ENCODE measurements at places on chromosomes 16 and 17. TPM values are rescaled to one million over a fixed set of nuclear protein-coding genes. Genes with fewer than 3 reads are reported as not detected.

Gene SLC35G6
- total RNA-seq: not detected

Gene GTF3C1
- total RNA-seq: 55.1 TPM

Gene NOG
- 1.2 TPM for total RNA-seq

DNA sequence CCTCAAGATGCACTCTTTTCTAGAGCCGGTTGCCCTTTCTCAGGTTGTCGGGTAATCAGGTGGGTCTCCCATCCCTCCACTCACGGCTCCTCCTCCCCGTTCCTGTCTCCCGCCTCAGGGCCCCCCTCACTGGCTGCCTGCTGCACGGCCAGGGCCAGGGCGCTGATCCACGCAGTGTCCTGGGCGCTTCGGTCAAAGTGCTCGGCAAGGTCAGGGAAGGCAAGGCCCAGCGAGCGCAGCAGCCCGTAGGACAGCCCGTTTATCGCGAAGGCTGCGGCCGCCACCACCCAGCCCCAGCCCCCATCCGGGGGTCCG, 753 bp downstream of the SLC16A11 start:
- peak; percentile 68 for DNase-seq

DNA sequence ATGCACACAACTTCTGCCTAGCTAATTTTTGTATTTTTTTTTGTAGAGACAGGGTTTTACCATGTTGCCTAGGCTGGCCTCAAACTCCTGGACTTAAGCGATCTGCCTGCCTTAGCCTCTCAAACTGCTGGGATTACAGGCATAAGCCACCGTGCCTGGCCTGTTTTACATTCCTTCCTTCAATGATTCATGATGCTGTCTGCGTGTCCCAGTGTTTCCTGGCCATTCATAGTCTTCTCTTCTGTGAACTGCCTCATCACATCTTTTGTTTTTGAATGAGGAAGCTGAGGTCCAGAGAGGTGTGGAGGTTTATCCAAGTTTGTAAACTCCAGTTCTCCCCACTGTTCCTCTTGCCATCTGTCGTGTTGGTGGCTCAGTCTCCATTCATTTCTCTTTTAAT, 64.5 kb upstream of the MED9 start:
- no peak for DNase-seq

GRCh38 chr17:62679866-62680377, 52.5 kb downstream of the MRC2 start:
- peak; percentile 55 for DNase-seq

GRCh38 chr17:79095345-79096055, 20.9 kb downstream of the ENGASE start:
- DNase-seq: no peak

GRCh38 chr17:35733366-35733765, 1.9 kb downstream of the RASL10B start:
- peak; percentile 60 for DNase-seq

DNA sequence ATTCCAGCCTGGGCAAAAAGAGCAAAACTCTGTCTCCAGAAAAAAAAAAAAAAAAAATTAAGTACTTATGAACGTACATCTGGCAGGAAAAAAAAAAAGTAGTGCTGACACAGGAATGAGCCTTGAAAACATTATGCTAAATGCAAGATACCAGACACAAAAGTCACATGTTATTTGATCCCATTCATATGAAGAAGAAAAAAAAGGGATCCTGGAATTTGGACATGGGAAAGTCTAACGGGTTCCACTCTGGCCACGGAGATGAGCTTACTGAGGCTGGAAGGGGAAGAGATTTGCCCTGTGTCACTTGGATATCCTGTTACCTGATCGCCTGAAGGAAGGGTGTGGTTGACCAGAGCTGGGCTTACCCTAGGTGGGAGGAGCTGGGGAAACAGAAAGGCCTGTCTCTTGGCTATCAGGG, 251.9 kb downstream of the PARN start:
- no peak for DNase-seq

- peak; percentile 77 for DNase-seq
Observed at GRCh38 chr16:71645450-71645849, 19.5 kb downstream of the MARVELD3 start.
